ENCODE measurements at places on chromosomes 1 and 21. TPM values are rescaled to one million over a fixed set of nuclear protein-coding genes. Genes with fewer than 3 reads are reported as not detected.

GRCh38 chr1:93777255-93777654, 95.6 kb upstream of the BCAR3 start:
- H3K4me3 ChIP-seq = no peak overlapping the region
- H3K36me3 ChIP-seq = no peaks in the 10 kb centered on the region
- no peak overlapping the region for H3K27ac ChIP-seq
- H3K27me3 ChIP-seq = no peaks in the 10 kb centered on the region
- no peaks in the 10 kb centered on the region for H3K4me1 ChIP-seq

- H3K27ac ChIP-seq = peak overlapping the region; percentile 82
- no peaks in the 10 kb centered on the region for H3K36me3 ChIP-seq
- peaks cover 31% of the 10 kb centered on the region for H3K4me1 ChIP-seq
- H3K27me3 ChIP-seq = no peaks in the 10 kb centered on the region
These were observed 5.1 kb downstream of the FHL3 start for GRCh38 chr1:38000233-38000528.

DNA sequence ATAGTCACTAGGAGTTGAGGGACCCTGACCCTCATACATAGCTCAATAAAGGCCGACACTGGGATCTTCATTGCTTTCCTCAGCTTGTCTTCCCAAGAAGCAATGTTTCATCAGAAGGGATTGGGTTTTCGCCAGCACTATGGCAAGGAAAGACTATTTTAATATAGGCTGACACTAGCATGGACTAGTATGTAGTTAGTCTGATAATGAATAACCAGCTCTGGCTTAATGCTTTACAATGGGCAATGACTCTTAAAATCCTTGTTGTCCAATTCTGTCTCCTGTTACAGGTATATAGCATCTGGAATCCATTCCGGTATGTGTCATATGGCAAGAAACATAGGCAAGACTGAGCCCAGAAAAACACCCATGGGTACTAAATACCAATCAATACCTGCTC, 15.3 kb upstream of the SYT2 start:
- no peaks in the 10 kb centered on the region for H3K4me1 ChIP-seq
- H3K27ac ChIP-seq = no peak overlapping the region
- H3K27me3 ChIP-seq = no peaks in the 10 kb centered on the region
- DNase-seq = no peak
- H3K36me3 ChIP-seq = no peaks in the 10 kb centered on the region

The ZMYND12 gene
- total RNA-seq = 1.0 TPM

GRCh38 chr1:244214009-244214967, 163.2 kb downstream of the ZBTB18 start:
- H3K36me3 ChIP-seq = no peaks in the 10 kb centered on the region
- no peak overlapping the region for H3K27ac ChIP-seq
- no peaks in the 10 kb centered on the region for H3K4me1 ChIP-seq
- no peak overlapping the region for H3K4me3 ChIP-seq
- no peaks in the 10 kb centered on the region for H3K27me3 ChIP-seq
- no peak for DNase-seq

DNA sequence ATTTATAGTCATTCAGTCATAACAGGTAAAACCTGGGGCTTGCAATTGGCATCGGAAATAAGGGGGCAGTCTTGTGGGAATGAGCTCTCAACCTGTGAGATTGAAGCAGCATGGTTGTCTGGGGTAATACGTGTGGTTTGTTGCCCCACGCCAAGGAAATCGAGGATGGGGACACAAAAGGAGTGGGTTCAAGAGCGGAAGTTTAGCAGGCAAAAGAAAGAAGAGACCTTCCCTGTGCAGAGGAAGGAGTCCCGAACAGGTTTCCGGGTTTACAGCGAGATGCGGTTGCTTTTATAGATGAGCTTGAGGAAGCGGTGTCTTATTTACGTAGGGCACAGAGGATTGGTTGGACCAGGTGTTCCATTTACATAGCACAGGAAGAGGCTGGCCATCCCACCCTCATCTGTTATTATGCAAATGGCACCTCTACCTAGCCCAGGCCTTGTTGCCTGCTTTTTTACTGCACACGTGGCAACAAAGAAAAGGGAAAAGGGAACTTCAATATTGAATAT, 37.3 kb downstream of the IFNAR1 start:
- peaks cover 4% of the 10 kb centered on the region for H3K4me1 ChIP-seq
- DNase-seq = no peak
- H3K27me3 ChIP-seq = no peaks in the 10 kb centered on the region
- no peak overlapping the region for H3K27ac ChIP-seq
- no peaks in the 10 kb centered on the region for H3K36me3 ChIP-seq
- no peak overlapping the region for H3K4me3 ChIP-seq

DNA sequence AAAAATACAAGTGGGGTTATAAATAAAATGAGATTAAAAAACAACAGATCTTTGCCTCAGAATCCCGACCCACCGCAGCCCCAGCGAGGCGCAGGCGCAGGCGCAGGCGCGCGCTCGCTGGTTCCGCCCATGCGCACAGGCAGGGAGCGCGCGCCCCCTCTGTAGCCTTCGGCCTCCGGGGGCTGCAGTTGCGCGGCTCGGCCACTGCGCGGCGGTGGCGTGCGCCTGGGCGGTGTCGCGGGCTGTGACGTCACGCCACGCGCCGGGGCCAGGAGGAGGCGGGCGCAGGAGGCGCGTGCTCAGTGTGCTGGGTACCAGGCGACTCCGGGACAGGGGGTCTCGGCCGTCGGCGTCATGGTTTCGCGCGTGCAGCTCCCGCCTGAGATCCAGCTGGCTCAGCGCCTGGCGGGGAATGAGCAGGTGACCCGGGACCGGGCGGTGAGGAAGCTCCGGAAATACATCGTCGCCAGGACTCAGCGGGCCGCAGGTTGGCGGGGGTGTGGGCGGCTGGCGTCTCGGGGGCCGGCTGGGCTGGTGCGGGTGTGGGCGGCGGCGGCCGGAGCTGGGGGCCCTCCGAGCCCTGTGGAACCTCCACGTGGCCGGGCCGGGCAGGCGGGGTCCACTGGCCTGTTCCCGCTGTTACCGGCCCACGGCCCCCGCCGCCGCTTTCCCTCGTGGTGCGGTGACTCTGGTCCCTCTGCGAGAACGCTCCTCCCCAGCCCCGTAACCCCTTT, at the start of gene RRP1:
RRP1 (plus strand) TSS at position 302 of the 734 bp plus-strand sequence; CDS start at position 355, 53 bp downstream.
- H3K4me1 ChIP-seq = peaks cover 5% of the 10 kb centered on the region
- H3K27ac ChIP-seq = peak within 1 kb of the TSS; percentile 61
- H3K4me3 ChIP-seq = peak within 1 kb of the TSS; percentile 94
- no peaks in the 10 kb centered on the region for H3K27me3 ChIP-seq
- peak; percentile 94 for DNase-seq
- H3K36me3 ChIP-seq = no peaks in the 10 kb centered on the region

DNA sequence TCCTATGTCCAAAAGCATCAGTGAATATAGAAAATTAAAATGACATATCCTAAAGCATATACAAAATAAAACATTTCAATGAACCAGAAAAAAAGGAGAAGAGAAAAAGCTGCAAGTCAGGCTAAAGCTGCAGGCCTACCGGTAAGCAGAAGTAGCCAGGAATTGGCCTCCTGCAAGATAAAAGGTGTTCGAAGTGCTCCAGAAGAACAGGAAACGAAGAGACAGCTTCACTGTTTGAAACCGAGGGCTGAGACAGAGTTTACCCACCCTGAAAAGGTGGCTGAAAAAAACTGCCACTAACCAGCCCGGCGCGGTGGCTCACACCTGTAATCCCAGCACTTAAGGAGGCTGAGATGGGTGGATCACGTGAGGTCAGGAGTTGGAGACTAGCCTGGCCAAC, 37.4 kb downstream of the NSL1 start:
- no peaks in the 10 kb centered on the region for H3K36me3 ChIP-seq
- no peak overlapping the region for H3K27ac ChIP-seq

DNA sequence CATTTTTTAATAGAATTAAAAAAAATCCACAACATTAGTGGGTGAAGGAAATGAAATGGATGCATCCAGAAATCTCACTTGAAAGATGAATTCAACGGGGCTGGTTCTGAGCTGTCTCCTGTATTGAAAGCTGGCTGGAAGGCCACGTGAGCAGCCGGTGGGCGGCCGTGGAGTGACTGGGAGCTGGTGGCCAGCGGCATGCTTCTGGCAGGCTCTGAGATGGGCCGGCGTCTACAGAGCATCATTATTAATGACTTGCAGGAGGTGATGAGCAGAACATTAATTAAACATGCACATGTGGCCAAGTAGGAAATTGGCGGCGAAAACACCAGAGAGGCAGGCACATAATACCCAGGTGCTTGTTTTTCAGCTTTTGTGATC, 115.6 kb upstream of the LMO4 start:
- no peak overlapping the region for H3K27ac ChIP-seq

The ADCY10 gene
- 0.23 TPM for total RNA-seq

The TIAM1 gene
- 7.1 TPM for total RNA-seq

DNA sequence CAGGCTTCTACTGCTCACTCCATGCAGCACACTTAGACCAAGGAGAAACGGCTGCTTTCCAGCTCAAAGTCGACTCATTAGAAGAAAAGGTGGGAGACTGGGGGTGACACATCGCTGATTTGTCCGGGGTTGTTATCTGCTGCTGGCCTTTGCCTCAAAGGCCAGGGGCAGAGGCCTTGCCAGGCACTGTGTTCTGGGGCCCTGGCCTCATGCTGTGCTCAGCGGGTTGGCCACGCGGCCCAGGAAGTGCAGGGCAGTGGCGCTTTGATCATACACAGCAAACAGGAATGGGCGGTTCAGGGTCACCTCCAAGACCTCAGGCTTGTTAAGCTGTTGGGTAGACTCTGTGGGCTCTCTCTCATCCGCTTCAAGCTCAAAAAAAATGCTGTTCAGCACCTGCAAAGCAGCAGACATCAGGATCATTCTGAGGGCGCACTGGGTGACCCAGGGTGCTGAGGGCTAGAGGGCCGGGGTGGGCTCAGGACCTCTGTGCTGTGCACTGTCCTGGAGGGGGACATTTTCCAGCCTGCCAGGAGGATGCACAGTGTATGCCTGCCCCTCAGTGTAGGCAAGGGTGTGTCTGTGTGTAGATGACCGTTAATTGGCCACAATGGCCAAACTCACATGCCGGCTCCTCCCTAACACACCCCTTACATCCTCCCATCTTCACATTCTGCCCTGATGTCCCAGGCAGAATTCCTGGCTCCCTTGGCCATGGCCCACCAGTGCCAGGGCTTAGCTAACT, 10.8 kb downstream of the AGT start:
- H3K4me1 ChIP-seq = no peaks in the 10 kb centered on the region
- no peaks in the 10 kb centered on the region for H3K36me3 ChIP-seq
- no peak overlapping the region for H3K4me3 ChIP-seq
- DNase-seq = no peak

GRCh38 chr1:214515544-214516433, 35.6 kb downstream of the PTPN14 start:
- DNase-seq = no peak
- H3K4me1 ChIP-seq = peaks cover 4% of the 10 kb centered on the region
- H3K27ac ChIP-seq = no peak overlapping the region
- no peak overlapping the region for H3K4me3 ChIP-seq

All from ovary (tissue), 10 donors.